ENCODE measurements at places on chromosomes 3 and 15.

DNA sequence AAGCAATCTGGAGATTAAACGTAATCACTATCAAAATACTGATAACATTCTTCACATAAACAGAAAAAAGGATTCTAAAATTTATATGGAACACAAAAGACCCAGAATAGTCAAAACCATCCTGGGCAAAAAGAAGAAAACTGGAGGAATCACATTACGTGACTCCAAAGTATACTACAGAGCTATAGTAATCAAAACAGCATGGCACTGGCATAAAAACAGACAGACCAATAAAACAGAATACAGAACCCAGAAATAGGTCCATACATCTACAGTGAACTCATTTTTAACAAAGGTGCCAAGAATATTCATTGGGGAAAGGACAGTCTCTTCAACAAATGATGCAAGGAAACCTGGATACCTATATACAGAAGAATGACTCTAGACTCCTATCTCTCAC, 621.9 kb upstream of the CCDC54 start:
- no peak for DNase-seq

DNA sequence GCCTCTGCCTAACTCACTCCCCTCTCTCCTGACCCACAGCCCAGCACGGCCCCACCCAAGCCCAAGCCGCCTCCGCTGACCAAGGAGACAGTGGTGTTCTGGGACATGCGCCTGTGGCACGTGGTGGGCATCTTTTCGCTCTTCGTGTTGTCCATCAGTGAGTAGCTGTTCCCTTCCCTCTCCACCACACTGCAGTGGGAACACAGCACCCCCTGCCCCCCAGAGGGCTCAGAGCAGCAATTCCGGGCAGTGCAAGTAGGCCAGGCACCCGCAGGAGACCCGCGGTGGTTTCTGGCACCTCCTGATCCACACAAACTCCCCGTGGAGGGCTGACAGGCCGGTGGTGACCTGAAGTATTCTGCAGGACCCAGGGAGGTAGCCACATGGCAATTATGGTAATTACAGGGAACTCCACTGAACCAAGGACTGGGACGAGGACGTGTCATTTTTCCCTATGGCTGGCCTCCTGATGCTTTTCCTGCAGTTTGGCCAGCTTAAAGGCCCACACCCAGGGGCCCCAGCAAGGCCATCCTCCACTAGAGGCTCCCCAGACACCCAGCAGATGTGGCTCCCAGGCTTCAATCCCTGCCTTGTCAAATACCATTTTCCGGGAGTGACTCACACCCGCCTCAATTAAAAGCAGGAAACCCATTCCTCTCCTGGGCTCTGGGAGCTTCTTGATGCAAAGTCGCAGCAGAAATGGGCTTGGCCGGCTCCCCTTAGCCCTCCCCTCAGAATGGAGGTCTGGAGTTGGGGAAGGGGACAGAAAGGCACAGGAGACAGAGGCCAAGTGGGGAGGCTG, 4.8 kb downstream of the TMIE start:
- DNase-seq, result no peak

GRCh38 chr3:169662843-169663160, 710 bp downstream of the MECOM start:
- no peak for DNase-seq

- no peak for DNase-seq
Measured at GRCh38 chr3:186605561-186606545, 7.0 kb upstream of the AHSG start.

- no peak for DNase-seq
Measured at GRCh38 chr15:50911621-50912020, 3.1 kb downstream of the AP4E1 start.

DNA sequence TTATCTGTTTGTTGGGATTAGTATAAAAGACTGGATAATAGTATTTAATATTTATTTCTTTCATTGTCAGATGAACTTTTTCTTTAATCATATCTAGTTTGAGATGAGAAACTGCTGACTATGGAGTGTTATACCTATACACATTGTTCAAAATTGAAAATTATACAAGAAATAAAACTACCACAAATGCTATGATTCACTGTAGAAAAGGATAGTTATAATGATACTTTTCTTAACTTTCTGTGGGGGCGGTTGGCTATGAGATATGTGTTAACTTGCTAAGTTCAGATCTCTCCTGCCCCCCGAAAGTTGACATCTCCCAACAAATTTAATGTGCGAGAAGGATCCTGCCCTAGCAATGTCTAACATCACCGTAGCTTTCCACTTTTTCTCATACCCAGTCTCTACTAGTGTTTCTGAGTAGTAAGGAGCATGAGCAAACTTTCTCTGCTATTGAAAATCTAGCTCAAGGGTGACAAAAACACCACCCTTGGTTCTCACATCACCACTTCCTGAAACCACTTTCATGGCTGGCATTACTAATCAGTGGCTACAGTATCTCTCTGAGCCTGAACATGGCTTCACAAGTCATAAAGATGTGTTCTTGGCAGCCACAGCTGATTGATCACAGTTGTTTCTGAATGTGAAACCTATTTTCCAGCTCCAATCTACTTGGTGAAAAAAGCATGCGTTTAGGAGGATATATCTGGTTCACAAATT, 15.8 kb upstream of the SAMMSON start:
- DNase-seq, result no peak

- DNase-seq, result no peak
Measured at GRCh38 chr3:132292042-132292441, 25.2 kb upstream of the ACP3 start.

GRCh38 chr3:193677734-193678133, 84.7 kb downstream of the OPA1 start:
- DNase-seq, result no peak

DNA sequence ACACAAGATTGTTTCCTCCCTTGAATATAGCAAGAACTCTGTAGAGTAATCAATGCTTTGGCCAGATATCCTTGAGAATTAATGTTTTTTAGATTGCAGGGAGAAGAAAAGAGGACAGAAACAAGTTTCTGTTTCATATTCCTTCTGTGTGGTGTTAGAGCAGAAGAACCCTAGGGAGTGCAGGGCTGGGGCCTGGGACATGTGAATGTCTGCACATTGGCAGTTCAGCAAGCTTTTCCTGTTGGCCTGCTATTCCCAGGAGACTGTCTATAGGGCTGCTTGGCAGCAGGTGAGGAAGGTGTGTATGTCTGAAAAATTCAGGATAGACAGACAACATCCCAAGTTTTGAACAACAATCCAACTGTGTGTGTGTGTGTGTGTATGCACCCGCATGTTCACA, 13.6 kb upstream of the CNBP start:
- no peak for DNase-seq

GRCh38 chr15:98043160-98044014, 82.9 kb downstream of the ARRDC4 start:
- DNase-seq, result no peak

DNA sequence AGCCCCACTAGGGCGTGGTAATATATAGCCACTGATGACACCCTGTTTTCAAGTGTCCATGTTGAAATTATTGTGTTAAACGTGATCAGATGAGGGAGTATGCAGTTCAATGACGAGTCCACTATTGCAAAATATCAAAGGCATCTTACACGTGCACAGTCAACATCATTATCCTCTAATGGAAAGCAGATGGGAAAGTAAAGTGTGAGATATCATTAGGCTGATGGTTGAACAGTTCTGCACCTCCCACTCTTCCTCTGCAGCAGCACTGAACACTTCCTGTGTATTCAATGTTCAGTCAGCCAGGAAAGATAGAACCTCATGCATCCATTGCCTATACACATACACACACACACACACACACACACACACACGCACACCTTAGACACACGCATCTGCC, 431.8 kb upstream of the CCDC54 start:
- DNase-seq, result no peak

DNA sequence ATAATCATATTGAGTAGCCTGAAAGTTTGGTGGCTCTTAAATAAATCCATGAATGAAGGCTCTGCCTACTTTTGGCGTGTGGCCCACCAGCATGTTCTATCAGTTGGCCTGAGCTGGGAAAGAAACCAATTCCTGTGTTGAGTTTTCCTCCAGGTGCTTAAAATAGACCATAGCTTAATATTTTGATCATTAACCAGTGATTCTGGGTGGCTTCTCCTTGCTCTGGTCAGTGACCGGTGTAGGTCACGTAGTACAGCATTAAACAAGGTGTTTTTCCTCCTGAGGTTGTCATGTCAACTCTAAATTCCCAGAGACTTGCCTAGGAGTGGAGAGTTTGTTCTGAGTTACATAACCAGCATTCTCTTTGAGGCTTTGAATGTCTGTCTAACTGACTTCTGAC, 1.3 kb downstream of the HHLA2 start:
- DNase-seq, result no peak

DNA sequence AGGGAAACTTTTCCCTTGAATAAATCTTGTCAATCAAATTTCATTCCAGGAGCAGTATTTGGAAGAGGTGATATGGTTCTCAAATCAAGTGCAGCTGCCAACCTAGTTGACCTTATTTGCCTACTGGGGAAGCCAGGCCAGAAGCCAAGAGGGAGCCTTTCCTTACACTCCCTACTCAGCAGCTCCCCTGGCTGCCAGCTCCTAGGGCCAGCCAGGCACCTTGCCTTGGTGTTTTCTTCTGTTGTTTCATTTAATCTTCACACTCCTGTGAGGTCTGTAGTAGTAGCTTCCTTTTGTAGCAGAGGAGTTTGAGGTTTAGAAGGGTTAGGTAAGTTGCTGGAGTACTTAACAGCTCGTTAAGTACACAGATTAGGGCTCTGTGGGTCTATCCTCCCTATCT, 22.6 kb downstream of the MKRN2OS start:
- peak; percentile 44 for DNase-seq

GRCh38 chr3:9696480-9697220, 7.0 kb upstream of the CPNE9 start:
- DNase-seq, result no peak

GRCh38 chr15:95087253-95087609, 855.9 kb downstream of the MCTP2 start:
- no peak for DNase-seq

Data from G401 (cell line).